ENCODE measurements at places on chromosomes 1 and 21.

- peak; percentile 42 for DNase-seq
These were observed 1037.2 kb downstream of the ADGRL2 start for GRCh38 chr1:82837766-82838465.

DNA sequence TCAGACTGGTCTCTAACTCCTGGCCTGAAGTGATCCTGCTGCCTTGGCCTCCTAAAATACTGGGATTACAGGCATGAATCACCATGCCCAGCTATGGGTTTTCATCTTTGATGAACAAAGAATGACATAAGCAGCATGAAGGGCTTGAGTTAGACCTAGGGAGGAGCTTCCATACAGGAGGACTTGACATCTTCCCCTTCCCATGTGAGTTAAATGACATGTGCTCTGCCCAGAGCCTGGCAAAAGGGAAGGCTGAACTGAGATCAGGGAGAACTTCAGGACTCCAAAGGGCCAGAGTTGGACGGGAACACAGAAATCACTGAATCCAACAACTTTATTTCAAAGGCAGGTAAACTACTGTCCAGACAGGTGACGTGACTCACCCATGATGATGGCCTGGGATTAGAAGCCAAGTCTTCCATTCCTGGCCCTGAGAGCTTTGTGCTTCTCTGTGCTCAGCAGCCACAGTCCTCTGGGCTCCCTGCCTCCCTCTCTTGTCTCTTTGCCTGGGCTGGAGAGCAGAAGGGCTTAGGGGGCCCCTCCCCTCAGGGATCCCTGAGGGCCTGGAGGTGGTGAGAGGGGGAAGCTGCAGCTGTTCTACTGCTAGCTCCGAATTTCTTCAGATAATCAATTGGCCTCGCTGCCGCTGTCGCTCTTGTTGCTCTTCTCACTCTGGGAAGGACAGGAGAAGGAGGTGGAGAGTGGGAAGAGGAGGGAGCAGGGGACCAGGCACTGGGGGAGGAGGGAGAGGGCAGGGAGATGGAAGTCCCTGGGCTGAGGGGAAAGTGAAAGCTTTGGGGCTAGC lies 7.6 kb downstream of the NHLH1 start:
- DNase-seq = peak; percentile 33

GRCh38 chr1:104706631-104707147 lies 957.0 kb downstream of the AMY1C start:
- DNase-seq = no peak

GRCh38 chr1:150109586-150109985 lies 40.1 kb upstream of the PLEKHO1 start:
- no peak for DNase-seq

DNA sequence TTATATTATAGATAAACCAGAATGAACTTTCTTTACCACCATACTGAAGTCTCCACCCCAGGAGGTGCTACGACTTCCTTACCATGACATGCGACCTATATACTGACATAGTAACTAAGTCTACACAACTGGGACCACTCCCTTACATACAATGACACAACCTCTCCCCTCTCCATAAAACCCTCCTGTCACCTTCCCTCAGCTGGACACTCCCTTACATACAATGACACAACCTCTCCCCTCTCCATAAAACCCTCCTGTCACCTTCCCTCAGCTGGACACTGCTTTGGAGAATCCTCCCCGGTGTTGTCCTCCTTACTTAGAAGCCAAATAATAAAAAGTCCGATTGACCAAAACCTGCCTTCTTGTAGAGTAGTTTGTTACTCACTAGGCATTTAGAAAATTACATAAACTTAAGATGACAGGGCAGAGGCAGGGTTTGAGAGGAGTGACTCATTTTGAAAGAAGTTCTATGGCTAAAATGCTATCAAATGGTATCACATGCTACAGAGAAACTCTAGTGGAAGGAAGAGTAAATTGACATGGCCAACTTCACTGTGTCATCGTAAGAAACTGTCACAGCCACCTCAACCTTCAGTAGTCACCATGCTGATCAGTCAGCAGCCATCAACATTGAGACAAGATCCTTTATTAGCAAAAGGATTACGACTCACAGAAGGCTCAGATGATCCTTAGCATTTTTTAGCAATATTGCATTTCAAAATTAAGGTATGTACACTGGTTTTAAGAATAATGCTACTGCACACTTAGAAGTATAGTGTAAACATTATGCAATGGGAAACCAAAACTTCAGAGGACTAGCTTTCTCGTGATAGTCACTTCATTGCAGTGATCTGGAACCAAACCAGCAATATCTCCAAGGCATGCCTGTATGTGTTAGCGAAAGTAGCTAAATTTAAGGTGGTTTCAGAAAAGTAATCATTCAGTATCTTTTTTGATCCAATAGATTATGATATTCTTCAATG lies 56.4 kb downstream of the AHCTF1 start:
- DNase-seq = no peak

All from muscle of back (tissue), 13 donors.